Inflammatory macrophage (primary cell): ENCODE measurements at places on chromosomes 11 and 22.

DNA sequence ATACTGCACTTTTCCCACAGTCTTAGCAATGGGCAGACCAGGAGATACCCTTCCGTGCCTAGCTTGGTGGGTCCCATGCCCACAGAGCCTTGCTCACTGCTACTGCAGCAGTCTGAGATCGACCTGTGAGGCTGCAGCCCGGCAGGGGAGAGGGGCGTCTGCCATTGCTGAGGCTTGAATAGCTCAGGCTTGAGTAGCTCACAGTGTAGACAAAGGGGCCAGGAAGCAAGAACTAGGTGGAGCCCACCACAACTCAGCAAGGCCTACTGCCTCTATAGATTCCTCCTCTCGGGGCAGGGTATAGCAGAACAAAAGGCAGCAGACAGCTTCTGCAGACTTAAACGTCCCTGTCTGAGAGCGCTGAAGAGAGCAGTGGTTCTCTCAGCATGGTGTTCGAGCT lies 118.1 kb downstream of the BARX2 start:
- DNase-seq, result no peak

DNA sequence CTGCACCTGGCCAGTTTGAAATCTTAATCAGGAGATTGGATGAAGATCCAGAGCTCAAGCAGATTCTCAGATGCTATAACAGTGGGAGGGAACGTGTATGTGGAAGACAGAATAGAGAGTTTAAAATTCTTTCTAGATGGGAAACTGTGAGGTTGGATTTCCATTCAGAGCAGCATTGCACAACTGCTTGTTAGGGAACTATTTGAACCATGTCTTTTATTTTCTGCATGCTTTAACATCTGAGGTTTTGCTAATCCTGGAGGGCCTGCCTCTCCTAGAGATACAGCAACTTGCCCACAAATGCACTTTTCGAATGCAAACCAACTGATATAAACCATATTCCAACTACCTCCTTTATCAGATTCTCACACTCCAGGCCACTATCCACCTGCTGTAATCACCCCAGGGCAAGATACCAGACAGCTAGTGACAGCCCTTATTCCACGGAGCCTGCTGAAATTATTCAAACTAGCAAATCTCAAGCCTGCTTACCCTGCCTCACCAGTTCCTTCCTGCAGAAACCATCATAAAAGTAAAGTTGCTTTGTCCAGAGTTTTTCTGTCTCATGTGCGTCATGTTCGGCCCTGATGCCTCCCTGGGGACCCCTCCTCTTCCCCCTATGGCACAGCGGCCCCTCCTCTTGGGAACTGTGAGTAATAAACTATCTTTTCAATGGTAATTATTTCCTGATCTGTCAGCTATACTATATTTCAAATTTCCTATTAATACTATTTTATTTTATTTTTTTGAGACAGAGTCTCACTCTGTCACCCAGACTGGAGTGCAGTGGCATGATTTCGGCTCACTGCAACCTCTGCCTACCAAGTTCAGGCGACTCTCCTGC lies 18.4 kb upstream of the SEC14L4 start:
- no peak for DNase-seq

DNA sequence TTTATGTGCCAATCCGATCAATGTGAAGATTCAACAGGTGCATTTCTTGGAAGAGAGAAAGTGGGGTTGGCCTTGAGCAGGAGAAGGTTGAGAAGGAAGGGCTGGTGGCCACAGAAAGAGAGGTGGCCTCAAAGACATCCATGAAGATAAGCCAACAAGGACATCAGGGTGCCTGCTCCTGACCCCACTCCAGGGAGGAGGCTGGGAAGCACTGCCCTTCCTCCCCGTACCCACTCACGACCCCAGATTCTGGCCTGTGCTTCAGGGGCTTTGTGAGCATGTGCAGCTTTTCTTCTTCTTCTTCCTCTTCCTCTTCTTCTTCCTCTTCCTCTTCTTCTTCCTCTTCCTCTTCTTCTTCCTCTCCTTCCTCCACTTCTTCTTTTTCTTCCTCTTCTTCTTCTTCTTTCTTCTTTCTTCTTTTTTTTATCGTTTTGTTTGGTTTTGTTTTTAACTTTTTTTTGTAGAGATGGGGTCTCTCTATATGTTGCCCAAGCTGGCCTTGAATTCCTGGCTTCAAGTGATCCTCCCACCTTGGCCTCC lies 30.3 kb downstream of the DKK3 start:
- no peak for DNase-seq

DNA sequence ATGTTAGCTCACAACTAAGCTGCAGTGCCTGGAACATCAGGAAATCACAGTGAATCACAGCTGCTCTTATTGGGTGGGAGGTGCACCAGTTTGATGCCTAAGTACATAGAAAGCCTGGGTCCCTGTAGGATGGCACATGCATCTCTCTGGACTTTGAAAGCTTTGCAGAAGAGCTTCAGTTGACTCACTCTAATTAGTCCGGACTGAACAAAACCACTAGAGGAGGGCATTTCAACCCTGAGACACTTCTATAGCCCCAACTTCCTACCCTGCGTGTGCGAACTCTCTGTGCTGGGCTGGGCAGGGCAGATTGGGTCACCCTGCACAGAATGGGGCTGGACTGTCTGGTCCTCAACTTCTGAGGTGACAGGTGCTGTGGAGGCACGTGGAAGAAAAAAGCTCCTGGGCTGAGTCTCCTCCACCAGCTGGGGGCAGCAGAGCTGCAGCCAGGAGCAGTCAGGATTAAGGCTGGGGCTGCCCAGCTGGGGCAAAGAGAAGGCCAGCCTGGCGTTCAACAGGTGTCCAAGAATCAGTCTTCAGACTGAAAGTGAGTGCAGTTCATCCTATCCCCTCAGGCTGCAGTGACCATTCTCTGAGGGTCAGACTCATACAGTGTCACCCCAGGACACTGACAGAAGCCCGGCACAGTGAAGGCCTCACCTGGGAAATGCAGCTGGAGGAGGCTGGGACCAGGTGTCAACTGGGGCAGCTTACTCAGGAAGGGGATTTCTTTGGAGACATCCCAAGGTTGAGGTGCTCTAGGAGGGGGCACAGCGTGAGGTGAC lies 22.1 kb downstream of the GGTLC2 start:
- peak; percentile 29 for DNase-seq

DNA sequence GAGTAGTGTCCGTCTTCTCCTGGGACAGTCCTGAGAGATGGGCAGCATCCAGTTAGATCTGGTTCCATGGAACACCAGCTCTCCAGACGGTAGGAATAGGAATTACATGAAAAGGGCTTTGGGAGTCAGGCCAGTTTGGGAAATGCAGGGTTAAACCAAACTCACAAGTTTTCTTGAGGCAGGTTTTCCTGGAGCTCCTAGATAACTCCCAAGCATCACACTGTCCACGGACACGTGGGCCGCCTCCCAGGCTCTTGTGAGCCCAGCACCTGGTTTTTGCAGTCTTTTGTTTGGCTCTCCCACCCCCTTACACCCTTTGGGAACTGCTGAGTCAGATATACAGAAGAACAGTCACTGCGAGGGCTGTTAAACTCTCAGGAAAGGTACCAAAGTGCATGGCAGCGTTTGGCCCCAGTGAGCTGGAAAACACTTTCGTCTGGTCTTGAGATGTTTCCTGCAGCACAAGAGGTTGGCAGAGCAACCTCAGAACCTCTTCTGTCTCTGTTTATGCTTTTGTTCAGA lies 90.0 kb downstream of the BCR start:
- no peak for DNase-seq

DNA sequence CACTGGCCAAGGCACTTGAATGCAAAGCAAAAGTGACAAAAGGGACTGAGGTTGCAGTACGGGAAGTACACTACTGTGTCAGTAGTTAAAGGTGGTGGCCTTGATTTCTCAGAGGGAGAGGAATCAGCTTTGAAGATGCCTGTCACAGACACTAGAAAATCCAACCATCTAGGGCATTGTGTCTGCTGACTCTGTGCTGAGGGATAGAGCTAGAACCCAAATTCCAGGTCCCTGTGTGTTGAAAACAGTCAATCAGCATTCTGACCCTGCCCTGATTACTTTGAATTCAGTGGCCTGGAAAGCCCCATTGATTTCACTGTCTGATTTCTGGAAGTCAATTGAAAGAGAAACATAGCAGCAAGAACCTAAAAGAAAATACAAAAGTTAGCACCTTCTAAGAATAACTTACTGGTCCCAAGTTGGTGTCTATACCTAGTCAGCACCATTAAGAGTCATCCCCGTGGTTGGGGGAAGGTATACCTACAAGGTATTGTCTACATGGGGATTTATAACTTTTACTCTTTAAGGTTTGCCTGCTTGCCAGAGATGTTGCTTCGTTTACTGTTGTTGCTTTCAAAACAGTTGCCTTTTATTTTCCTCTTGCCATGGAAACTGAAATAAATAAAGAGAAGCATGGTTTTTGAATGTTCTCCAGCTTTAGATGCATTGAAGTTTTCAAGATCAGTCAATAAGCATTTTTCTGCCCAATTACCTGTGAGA lies 97.3 kb downstream of the PDHX start:
- DNase-seq, result no peak

DNA sequence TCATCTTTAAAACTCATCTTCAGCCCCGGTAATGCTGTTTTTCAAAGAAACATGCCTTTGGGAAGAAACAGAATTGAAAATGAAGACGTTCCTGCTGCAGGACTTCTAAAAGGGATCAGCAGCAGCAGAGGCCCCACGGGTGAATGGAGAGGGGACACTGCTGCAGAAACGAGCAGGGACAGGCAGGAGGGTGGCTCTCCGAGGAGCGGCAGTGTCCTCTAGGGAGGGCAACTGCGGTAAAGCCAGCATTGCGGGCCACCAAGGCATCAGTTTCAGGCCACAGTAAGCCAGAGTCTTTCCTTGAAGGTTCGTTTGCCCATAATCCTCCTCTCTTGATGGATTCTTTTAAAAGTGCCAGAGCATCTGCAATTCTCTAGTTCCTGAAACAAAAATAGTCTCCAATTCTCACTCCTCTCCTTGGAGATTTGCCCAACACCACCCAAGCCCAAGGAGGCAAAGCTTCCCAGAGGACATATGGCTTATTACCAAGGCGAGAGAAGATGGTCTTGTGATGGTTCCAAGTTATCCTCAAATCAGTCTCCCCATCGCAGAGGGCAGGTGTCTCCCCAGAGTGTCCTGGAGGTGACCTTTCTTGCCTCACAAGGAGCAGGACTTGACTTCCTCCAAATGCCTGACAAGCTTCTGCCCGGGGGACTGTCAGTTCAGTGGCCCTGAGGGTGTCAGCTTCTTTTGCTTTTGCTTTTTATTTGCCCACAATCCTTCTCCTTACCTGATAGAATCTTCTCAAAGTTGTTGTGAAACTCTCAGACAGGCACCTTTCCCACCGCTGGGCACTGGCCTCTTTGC lies 341.1 kb upstream of the B3GAT1 start:
- DNase-seq, result no peak

DNA sequence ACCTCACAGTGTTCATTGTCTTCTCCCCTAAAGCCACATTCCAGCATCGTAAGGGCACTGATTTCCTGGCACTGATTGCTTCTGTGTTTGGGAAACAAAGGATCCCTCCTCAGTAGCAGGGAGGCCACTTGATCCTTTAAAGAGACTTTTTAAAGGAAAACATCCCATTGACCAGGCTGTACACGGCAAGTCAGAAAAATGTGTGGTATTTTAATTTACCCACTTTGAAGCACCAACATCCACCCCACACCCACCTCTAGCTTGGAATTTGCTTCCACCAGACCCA lies 364.9 kb downstream of the SHANK2 start:
- no peak for DNase-seq

- DNase-seq, result no peak
Measured at GRCh38 chr11:57885298-57886050, 123.9 kb downstream of the CTNND1 start.
